ENCODE measurements at places on chromosomes 4 and X.

DNA sequence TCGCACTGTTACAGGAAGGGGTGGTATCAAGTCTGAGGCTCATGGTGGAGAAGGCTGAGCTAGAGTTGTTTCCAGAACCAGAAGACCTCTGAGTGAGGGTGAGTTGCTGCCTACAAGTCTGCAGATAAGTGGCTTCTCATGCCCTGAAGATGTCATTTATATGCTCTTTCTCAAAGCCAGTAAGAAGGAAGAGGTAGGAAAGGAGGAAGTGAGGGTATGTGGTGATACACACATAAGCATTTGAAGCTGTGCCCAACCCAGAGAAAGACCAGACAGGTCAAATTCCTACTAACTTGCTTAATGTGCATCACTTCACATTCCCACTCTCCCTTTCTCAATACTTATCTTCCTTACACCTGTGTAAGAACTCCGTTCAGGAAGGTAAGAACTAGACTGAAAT is at the start of gene PPBP:
PPBP (minus strand) TSS at position 130 of the 400 bp plus-strand sequence; CDS start at position 43, 87 bp downstream.
- no peak for DNase-seq

DNA sequence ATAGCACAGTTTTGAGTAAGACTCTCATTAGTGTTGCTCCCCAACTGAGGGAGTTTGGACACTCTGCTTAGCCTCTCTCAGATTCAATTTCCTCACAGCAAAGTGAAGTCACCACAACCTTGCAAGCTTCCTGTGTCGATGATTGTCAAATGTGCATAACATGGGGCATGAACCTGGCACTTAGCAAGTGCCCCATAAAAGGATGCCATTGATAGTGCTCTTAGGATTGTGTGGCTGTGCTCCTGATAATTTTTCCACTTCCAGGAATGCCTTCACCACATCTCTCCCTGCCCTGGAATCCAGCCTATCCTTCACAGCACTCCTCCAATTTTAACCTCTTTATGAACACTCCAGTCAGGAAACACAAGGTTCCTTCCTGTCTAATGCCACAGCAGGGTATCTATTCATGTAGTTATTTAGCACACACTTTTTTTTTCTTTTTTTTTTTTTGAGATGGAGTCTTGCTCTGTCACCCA is 309.4 kb downstream of the PPP3CA start:
- no peak for DNase-seq

DNA sequence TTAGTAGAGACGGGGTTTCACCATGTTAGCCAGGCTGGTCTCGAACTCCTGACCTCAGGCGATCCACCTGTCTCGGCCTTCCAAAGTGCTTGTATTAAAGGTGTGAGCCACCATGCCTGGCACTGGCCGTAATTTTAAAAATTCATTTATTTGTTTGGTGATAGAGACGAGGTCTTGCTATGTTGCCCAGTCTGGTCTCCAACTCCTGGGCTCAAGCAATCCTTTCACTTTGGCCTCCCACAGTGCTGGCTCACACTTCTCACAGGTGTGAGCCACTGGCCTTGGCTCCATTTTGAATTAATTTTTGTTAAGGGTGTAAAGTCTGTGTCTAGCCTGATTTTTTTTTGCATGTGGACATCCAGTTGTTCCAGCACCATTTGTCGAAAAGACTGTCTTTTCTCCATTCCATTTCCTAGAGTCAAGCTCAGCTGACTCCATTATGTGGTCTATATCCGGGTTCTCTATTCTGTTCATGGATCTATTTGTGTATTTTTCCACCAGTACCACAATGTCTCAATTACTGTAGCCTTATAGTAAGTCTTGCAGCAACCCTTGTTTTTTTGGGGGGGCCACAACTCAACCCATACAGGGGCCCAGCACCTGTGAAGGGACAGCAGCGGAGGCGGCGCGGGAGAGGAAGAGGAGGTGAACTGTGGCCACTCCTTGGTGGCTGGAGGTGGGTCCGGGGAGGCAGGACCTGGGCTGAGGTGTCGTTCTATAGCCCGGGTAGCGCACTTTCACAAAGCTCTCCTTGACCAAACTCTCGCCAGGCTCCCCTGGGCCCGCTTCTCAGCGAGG is 1.5 kb upstream of the NSD2 start:
- no peak for DNase-seq

GRCh38 chr4:58456727-58457384 is 1346.7 kb upstream of the IGFBP7 start:
- DNase-seq = no peak
